ENCODE measurements at places on chromosomes 4 and X. TPM values are rescaled to one million over a fixed set of nuclear protein-coding genes. Genes with fewer than 3 reads are reported as not detected.

ALB gene
- not detected for total RNA-seq

PDE6B gene
- not detected for total RNA-seq

GRCh38 chr4:71713611-71714203, 70.2 kb downstream of the GC start:
- no peak for DNase-seq

GRCh38 chr4:90922174-90922573, 795.0 kb downstream of the CCSER1 start:
- DNase-seq = no peak

DNA sequence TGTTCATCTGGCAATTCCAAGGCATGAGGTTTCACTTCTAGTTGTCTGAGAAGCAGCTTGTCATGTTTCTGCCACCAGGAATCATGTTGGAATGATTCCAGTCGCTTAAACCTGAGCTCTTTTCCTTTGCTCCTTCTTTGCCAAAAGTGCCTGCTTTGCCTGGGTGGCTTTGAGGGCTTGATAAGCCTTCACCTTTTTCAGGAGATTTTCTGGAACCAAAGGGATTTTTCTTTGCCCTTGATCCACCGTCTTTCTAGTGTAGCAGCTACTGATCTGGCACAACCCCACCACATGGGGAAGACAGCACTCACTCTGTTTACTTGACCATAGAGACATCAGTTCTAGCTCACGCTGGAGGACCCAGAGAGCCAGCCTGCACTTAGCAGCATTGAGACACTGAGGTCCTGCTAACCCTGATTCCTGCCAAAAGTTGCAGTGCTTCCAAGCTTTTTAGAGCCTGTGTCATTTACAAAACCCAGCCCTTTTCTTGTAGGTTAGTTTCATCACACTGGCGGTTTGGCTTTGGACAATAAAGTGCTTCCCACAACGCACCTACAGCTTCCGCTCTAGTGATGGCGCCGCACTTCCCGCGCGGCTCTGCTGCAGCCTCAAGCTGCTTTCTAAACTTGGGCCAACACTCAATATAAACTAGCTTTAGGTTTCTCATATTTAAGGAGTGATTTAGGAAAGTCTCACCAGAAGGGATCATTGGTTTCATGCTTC, 7.3 kb upstream of the CCNI start:
- DNase-seq = no peak

DNA sequence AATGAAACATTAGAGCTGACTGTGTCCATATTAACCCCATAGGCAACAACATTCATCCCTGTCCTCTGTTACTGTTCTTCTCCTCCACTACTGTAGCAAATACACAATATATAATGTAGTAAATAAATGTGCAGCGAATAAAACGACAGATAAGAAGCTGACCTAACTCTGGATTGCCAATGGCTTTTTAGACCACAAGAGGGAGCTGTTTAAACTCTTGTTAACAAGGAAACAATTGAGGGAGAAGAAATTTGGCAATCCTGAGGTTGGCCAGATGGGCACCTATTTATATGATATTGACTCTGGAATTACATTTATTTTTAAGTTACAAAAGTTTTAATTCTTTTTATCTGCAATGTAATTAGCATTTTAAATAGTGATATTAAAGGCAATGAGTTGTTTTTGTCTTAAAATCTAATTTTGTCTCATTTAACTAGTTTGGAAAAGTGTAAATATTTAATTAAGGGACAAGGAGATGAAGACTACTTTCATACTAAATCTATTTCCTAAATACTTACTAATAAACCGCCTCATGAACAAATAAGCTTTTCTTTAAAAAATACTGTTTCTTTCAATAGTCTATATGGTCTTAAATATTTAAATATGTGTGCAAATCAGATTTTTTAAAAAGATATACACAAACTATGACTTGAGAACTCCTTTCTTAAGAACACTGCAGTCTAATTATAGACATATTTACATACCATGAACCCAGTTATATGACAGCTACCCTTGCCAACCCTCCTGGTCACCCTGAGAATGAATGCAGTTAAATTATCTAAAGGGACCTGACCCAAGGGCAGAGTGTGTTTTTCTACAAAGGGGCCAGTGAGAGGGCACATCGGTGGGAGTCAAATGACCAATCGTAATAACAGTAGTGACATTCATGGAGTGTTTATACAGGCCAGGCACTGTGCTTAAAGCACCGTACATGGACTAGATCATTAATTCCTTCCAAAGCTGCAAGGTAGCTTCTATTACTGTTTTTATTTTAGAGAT, 52.9 kb upstream of the HPF1 start:
- no peak for DNase-seq

DNA sequence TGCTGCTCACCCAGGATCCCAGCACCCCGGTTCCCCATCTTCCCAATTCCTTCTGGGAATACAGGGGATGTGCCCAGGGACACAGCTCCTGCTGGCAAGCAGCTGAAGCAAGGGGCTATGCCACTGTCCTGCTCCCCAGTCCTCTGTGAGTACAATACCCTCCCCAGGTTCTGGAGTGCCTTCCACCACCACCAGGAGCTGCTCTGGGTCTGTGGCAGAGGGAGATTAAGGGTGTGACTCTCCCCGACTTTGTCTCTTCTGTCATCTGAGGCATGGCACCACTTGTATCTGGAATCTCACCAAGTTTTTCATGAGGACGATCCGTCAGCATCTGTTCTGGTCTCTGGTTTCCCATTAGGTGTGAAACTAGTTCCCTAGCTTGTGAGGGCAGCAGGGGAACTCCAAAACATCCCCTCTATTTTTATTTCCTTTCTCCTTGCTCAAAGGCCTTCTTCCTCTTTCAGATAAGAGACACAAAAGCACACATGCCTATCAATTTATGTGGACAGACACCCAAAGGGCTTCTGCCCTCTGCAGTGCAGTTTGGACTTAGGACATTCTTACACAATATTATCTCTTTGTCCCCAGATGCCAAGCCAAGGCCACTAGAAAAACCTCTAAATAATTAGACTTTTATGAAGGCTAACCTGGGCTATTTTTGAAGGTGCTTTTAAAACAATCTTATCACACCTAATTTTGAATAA, 26.8 kb downstream of the MGST2 start:
- no peak for DNase-seq

DNA sequence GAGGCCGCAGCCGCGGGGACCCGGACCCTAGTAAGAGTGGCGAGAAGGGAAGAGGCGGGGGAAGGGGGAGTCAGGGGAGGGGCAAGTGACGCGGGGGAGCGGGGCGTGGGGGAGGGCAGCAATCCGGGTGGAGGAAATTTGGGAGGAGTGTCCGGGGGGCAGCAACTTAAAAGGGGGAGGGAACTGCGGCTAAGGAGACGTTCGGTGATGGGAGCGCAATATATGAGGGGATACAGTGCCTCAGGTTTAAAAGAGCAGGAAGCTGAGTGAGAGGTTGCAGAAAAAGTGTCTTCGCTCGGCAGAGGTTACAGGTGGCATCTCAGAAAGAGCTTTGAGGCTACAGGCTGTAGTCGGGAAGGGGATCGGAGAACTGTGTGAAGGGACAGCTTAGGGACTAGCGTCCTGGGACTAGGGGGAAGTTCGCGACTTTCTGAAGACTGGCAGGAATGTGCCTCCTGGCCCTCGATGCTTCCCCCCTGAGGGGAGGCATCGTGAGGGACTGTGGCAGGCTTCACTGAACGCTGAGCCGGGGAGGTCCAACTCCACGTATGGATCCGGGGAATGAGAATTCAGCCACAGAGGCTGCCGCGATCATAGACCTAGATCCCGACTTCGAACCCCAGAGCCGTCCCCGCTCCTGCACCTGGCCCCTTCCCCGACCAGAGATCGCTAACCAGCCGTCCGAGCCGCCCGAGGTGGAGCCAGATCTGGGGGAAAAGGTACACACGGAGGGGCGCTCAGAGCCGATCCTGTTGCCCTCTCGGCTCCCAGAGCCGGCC, 519 bp downstream of the FOXO4 start:
- no peak for DNase-seq

GRCh38 chrX:135477576-135477975, 42.9 kb upstream of the INTS6L start:
- DNase-seq = peak; percentile 69

- DNase-seq = no peak
These were observed 66.6 kb downstream of the FNIP2 start for GRCh38 chr4:158835226-158836001.

- DNase-seq = no peak
These were observed 737.5 kb upstream of the NDST4 start for GRCh38 chr4:115850799-115851509.

- DNase-seq = no peak
These were observed 100.8 kb downstream of the ANXA3 start for GRCh38 chr4:78652282-78652876.

- no peak for DNase-seq
These were observed at the start of gene PSAPL1 for GRCh38 chr4:7434766-7435150. TSS of gene PSAPL1 (minus strand) at chr4:7434930. CDS start at chr4:7434879, 51 bp downstream.

- no peak for DNase-seq
These were observed 65.3 kb downstream of the TENT5D start for GRCh38 chrX:80485543-80485942.

DNA sequence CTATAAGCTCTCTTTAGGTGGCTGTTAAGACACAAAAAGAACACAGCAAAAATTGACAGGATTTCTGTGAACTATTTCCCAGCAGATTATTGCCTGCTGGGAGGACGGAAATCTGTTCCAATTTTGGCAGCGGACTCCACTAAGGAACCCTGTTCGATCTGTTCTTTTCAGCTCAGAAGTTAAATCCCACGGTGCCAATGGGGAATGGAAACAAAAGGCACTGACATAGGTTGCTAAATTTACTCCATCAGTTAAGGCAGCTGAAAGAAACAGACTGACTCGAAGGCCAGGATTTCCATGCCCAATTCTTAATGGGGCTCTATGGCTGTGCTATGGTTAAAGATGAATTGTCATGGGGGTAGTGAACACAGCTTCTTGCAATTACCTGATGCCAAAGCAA, 126.5 kb upstream of the HPGD start:
- DNase-seq = no peak
